ENCODE measurements at places on chromosomes 6 and 20. TPM values are rescaled to one million over a fixed set of nuclear protein-coding genes. Genes with fewer than 3 reads are reported as not detected.

The LRRN4 gene
- 16.6 TPM for total RNA-seq

The TBP gene
- total RNA-seq: 9.8 TPM

The TAGAP gene
- total RNA-seq: not detected

The ZNF343 gene
- total RNA-seq: 15.3 TPM

Measured in tracheal epithelial cell (primary cell).